MM.1S (cell line): ENCODE measurements at places on chromosomes 2 and 18.
A peak's percentile ranks its signal among the peaks of the same experiment; 100 is the strongest.

GRCh38 chr2:64036034-64036705, 16.9 kb upstream of the VPS54 start:
- peak; percentile 63 for DNase-seq

DNA sequence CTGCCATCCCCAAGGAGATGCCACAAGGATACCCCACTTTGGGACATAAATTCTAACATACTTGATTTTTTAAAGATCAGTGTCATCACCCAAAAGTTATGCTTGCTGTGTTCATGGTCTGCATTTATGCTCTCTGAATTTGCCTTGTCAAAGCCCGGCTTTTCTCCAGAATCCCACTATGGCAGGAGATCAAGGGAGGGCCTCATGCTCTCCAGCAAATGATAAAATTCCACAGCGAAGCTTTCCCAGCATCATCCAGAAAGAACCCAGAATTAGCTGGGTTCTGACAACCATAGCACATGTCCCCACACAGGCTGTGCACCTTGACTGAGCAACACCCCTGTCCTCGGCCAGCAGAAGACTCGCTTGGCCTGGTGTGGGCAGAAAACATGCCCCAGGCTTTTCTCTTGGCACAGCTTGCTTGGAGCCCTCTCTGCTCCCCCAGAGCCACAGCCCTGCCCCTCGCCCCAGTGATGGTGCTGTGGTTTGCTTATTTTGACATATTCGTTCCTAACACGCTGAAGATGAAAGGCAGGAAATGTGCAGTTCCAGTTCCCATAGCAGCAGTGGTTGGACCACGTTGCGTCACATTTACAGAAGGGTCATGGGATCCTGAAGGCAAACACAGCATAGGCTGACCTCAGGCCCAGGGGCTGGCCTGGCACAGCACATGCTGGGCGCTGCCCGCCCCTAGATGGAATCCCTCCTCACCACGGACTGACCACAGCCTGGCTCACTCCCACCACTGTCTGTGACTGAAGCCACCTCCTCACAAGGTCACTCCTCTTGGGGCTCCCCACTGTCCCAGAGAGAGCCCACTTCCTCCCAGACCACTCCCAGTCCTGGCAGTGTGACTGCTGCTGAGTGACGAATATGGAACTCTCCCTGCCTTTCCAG, 14.1 kb upstream of the CHRNA1 start:
- DNase-seq, result no peak

DNA sequence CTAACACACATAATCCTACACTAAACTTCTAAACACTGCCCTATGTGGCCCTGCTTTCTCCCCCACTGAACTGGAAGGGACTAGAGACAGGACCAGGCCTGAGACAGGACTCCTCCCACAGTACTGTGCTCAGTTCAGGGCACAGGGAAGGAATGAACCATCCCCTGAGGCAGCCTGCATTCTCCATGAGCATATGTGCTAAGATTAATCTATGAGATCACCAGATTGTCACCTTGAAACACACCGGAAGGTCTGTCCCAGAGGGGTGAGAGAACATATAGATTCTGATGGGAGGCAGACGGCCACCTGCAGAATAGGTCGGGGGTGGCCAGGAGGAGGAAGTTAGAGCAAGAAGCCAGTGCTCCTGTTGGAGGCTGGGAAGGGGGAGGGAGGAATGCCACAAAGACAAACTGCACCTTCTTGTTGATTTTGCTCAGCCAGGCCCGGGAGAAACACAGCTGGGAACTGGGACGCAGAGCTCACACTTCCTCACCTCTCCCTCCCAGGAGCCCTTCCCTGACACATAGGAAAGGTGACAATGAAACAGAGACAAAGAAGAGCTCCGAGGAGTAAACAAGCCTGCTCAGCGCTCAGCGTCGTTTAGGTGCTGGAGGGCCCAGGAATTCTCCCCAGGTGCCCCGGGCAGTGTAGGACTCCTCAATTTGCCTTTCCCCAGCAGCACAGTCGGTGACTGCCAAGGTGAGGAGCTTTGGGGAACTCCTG, 52.1 kb downstream of the ZBTB7C start:
- DNase-seq, result no peak

GRCh38 chr2:25229279-25230197, 61.2 kb upstream of the POMC start:
- DNase-seq, result no peak

DNA sequence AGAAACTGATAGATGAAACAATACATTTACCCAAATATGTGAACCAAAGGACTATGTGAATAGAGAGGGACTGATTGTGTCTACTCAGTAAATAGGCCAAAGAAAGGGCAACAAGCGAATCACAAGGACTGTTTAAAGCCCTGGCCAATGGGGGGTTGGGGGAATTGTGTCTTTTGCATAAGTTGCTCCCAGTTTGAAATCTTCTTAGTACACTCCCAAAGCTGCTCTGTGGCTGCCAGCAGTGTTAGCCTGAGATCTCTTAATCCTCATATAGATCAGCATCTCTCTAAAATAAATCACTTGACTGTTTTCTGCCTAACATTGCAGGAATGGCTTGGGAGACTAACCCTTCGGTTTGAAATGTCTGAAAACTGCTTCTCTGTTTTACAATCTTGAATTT, 236.4 kb downstream of the PLCL1 start:
- no peak for DNase-seq

DNA sequence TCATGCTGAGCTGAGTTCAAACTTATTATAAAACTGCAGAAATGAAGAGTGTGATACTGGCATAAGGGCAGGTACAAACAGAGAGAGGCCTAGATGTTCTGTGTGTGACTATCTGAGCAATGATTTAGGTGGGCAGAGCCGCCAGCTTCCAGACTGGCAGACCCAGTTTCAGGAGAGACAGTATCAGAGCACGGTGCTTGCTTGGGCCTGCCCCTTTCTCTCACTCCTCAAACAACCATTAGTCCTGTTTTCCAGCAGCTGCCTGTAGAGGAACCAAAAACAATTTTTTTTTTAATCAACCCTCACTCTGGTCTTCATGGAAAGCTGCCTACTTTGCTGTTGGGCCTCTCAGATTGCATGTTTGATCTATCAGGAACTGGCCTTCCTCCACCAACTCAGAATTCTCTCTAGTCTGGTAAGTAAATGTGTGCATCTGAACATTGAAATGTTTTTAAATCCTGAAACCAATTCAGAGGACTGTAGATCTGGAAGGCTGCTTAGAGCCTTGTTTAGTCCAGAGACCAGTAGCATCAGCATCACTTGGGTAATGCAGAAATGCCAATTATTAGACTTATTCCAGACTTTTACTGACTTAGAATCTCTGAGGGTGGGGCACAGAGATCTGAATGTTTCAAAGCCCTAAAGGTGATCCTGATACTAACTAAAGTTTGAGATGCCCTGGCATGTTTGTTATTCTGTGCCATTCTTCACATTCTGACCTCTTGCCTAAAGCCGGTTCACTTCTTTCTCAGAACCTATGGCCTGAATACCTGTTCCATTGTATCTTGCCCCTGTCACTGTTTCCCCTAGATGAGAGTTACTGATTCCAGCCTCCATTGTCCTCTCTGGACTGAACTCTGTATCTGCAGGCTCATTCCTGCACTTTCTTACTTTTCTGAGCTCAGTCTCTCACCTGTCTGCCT, 24.8 kb upstream of the CRIM1 start:
- DNase-seq, result no peak

DNA sequence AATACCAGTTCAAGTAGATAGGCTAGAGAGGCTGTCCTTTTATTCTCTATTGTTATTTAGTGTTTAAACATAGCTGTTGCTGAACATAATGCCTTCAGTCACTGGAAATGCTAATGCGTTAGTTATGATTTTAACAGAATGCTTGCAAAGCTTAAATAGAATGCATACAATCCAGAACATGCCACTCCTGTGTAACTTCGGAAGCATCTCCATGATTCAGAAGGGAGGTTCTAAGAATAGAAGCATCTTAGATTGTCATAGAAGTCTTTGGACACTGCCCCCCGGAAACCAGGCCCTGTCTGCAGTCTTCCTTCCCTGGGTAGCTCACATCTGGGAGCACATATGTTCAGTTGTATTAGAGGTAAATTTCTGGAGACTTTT, 73.2 kb downstream of the ZNF532 start:
- no peak for DNase-seq

DNA sequence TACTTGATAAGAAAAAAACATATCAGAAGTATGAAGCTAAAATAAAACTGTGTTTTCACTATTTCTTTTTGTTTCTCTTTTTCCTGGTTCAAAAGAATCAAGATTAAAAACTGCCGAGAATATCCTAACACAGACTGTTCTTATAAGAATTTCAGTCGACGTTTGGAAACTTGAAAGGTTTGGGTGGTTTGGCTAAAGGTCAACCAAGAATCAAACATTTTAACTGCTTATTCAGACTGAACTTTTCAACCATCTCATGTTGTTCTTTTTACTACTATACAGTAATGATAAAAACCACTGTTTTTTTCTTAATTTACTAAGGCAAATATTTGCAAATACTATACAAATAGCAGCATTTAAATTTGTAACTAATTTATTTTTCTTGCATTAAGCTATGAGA, 308.5 kb upstream of the TFPI start:
- DNase-seq, result no peak

GRCh38 chr2:212609479-212609878, 70.9 kb upstream of the ERBB4 start:
- DNase-seq, result no peak

DNA sequence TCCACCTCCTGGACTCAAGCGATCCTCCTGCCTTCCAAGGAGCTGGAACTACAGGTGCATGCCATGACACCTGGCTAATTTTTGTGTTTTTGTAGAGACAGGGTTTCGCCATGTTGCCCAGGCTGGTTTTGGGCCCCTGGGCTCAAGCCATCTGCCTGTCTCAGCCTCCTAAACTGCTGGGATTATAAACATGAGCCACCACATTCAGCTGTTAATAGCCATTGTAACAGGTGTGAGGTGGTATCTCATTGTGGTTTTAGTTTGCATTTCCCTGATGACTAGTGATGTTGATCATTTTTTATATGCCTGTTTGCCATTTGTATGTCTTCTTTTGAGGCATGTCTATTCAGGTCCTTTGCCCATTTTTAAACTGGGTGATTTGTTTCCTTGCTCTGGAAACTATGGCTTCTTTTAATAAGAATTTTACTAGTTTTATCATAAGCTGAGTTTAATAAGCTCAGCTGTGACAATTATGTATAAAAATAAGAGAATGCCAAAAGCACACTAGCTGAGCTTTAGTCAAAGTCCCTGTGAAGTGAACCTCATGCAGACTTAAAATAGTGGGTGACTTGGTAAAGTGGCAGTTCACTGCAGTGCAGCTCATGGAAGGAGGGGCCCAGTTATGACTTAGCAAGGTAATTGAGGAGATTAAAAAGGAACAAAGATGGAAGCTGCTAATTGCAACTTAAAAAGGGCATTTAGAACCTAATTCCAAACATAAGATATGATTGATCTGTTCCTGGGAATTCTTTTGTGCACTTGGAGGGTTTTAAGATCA, 465.1 kb downstream of the TGIF1 start:
- DNase-seq, result peak; percentile 70

- no peak for DNase-seq
These were observed 128.5 kb downstream of the CALCRL start for GRCh38 chr2:187319441-187320108.

- DNase-seq, result no peak
These were observed 59.2 kb downstream of the DOCK10 start for GRCh38 chr2:224982910-224983711.

DNA sequence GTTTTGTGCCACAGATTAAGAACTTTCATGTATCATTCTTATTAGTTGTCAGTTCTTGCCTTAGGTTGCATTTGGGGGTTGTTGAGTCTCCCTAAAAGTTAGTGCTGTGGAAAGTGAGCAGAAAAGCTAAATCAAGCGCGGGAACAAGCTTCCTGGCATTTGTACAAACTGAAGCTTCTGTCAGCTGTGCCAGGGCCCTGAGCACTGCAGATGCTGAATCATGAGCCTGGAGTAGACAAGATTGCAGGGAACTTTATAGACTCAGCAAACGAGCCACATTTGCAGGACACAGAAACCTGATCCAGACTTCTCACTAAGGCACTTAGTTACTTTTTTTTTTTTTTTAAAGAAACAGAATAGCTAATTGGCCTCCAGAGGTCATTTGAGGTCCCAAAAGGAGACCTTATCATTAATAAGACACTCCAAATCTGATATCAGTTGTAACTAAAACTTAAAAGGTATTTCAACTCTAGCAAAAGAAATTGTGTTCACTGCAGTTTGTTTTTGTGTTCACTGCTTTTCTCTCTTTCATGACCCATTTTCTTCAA, 88.7 kb downstream of the ADAM23 start:
- peak; percentile 35 for DNase-seq
